ENCODE measurements at places on chromosomes 7 and 10.

GRCh38 chr10:87064651-87065050 lies 30.0 kb downstream of the GLUD1 start:
- no peak for ATAC-seq

DNA sequence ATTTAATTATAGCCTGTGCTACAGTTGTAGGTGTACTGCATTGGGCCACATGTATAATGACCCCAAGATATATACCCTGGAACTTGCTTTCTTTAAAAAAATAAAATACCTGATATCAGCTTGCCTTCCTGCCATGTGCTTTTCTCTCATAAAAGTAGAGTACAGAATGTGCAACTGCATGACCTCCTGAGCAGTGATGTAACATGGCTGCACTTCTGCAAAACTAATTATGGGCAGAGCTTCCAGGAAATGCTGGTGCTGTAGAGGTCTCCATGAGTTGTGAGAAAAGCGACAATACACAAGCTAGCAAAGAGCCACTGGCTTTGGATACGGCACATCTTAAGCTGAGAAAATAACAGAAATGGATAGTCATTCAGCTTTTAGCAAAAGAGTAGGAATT lies 6.5 kb upstream of the ERLIN1 start:
- ATAC-seq, result no peak

DNA sequence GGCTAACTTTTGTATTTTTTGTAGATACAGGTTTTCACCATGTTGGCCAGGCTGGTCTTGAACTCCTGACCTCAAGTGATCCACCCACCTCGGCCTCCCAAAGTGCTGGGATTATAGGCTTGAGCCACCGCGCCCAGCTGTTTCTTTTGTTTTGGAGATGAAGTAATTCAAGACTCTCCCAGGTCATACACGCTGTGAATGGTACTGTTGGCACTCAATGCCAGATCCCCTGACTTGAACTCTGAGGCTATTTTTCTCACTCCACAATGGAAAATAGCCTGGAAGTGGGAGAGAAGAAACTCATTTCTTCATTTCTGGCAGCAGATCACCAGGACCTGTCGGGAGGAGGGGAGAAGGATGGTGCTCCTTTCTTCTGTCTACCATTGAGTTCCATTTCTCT lies 32.4 kb downstream of the BLVRA start:
- ATAC-seq, result no peak

- no peak for ATAC-seq
Measured at GRCh38 chr7:132290021-132290420, 286.2 kb downstream of the PLXNA4 start.

GRCh38 chr10:90969947-90970673 lies 49.2 kb upstream of the ANKRD1 start:
- ATAC-seq, result no peak

DNA sequence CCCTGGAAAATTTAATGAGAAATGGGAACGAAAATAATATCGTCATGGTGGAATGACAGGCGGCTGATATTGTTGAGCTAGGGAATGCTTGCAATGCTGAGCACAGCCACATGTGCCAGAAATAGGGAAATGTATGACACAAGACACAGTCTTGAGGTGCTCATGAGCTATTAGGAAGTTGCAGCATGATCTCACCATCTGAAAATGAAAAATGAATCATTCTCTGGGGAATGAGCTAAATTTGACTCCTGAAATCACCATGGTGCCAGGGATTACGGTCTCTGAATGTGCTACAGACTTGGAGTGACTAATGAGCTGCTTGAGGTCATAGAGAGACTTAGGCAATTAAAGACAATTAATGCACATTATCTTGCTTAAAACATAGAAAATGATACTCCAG lies 845.0 kb downstream of the CNTNAP2 start:
- ATAC-seq, result no peak

- ATAC-seq, result no peak
Measured at GRCh38 chr7:68787566-68787965, 810.7 kb upstream of the AUTS2 start.

DNA sequence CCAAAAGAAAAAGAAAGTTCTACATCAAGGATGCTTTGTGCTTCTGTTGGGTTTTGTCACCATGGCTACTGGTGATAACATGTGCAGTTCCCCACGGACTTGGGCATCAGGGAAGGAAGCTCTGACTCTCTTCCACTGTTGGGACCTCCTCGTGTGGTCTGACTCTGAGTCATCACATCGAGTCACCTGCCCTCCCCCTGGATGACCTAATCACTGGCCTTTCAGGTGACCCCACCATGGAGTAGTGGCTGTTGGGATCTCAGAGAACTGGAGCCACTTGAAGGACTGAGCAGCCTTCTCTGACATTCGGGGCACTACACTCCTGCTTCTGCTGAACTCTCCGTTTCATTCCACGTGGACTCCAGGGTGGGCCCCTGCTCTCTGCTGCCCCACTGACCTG lies 60.8 kb upstream of the DOCK1 start:
- no peak for ATAC-seq

DNA sequence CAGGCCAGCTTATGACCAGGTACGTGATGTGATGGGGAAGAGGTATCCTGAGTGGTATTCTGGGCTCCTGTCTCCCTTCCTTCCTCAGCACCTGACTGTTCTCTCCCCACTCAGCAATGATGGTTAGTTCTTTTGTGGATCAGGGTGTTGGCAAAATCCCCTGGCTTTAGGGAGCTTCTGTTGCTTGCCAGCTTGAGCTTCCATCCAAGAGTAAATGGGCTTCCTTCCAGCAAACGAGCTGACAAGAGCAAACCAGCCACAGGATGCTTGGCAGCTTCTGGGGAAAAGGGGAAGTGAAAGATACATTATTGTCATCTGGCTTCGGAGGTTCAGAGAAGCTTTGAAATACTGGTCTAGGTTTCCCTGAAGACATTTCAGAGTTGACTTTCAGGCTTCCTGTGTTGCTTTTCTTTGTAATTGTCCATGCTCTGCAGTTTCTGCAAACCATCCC lies 5.2 kb downstream of the DUSP5 start:
- peak; percentile 10 for ATAC-seq

DNA sequence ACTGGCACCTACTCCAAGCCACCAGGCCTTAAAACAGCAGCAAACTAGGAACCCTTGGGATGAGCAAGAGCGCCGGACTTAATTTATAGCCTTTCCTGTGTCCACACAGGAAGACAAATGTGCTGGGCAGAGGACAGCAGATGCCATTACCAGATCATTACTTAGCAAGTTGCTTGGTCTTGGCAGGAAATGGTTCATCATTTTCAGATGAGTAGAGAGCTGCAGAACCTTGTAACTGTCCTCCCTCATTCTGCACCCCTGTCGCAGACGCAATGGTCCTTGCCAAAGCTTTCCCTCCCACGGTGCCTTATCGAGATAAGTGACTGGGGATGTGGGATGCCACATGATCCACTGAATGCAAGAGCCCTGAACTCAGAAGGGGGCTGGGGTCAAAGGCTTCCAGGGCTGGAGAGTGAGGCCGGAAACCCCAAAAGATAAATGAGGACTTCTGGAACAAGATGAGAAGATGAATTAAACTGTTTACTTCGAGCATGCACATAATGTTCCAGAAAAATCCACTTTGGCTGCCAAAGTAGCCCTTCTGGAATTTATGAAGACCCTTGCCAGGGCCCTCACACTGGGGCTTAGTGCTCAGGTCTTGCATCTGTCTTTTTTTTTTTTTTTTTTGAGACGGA lies 145.6 kb upstream of the ZNF32 start:
- ATAC-seq, result no peak

GRCh38 chr7:88132725-88133124 lies 87.1 kb downstream of the SRI start:
- ATAC-seq, result no peak

GRCh38 chr7:68998136-68998535 lies 600.1 kb upstream of the AUTS2 start:
- ATAC-seq, result no peak

DNA sequence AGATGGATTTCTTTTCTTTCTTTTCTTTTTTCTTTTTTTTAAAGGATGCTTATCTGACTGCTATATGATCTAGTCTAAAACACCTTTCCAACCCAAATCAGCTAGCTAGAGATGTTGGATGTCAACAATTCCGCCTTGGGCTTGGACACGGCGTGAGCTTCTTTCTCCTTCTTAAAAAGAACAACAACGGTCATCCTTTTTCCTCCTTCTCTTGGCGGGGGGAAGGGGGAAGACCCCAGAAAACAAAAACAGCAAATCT lies 1.0 kb downstream of the BEND7 start:
- no peak for ATAC-seq

DNA sequence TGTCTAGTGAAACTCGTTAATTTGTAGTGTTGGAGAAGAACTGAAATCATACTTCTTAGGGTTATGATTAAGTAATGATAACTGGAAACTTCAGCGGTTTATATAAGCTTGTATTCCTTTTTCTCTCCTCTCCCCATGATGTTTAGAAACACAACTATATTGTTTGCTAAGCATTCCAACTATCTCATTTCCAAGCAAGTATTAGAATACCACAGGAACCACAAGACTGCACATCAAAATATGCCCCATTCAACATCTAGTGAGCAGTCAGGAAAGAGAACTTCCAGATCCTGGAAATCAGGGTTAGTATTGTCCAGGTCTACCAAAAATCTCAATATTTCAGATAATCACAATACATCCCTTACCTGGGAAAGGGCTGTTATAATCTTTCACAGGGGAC lies 187.6 kb downstream of the CFTR start:
- no peak for ATAC-seq

DNA sequence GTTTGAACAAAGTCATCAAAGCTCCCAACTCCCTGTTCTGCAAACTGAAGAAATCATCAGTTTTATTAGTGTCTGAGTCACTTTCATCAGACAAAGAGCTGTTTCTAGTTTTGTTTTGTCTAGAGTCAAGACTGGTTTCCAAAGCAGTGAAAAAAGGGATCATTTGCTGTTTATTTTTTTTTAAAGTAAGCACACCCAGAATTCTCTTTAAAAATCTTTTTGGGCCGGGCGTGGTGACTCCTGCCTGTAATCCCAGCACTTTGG lies 972.0 kb upstream of the CELF2 start:
- no peak for ATAC-seq

DNA sequence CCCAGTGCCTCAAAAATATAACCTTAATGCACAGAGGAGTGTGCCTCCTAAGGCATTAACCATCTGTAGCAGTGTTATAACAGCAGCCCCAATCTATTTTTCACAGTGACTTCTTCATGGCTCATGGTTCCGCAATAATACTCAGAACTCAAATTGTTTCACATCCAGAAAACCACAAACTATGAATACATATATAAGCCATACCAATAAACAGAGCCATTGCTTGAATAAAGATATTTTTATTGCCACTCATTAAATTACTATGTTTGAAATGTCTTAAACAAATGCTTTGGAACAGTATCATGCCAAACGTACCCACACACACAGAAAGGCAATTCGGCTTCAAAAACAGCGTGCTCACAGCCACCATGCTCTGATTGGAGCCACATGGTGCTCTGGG lies 629.3 kb upstream of the NRP1 start:
- no peak for ATAC-seq

DNA sequence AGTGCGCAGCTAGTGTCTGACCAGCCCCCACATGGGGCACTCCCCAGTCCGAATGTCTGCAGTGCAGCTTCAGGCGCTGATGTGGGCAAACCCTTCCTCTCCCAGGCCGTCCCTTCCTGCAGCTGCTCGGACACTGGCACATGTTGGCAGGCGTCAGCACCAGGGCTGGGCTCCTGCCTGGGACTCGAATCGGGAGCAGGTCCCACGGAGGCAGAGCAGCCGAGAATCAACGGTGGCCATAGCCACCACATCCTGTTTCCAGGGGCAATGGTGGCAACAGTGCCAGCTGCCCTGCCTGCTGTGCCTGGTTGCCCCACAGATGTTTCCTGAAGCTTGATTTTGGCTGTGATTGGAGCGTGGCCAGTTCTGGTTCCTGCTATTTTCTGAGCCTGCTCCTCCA lies 65.8 kb downstream of the MGMT start:
- ATAC-seq, result no peak

DNA sequence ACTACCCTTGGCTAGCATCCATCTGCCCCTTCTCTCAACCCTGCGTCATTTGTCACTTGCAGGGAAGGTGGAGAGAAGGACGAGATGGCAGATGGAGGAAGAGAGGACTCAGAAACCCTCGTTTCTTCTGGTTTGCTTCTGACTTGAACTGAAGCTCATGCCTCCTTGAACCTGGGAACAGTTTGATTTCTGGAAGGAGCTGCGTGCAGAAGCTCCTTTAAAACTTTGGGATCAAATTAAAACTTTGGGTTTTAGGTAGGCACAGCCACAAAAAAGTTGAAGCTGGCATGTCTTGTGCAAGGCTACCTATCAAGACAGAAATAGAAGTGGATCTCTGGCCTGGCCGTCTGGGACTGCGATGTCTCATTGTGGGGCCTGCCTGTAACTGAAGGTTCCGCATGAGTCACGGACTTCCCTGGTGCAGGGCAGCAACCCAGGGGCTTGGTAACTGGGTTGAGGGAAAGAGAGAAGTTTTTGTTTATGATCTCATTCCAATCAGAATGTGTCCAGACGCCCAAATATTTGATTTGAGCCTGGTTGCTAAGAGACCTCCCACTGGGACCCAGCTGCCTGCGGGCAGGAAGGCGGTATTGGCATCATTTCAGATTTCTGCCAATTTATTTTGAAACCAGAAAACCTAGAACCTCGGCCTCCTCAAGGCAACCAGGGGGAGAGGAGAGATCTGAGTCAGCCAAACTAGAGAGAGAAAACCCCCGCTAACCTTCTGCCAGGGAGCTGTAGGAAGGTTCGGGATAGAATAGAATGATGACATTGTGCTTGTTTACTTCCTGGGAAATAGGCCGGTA lies 15.8 kb upstream of the CAMK1D start:
- peak; percentile 94 for ATAC-seq

GRCh38 chr10:17425584-17426262 lies 28.7 kb downstream of the ST8SIA6 start:
- peak; percentile 66 for ATAC-seq

DNA sequence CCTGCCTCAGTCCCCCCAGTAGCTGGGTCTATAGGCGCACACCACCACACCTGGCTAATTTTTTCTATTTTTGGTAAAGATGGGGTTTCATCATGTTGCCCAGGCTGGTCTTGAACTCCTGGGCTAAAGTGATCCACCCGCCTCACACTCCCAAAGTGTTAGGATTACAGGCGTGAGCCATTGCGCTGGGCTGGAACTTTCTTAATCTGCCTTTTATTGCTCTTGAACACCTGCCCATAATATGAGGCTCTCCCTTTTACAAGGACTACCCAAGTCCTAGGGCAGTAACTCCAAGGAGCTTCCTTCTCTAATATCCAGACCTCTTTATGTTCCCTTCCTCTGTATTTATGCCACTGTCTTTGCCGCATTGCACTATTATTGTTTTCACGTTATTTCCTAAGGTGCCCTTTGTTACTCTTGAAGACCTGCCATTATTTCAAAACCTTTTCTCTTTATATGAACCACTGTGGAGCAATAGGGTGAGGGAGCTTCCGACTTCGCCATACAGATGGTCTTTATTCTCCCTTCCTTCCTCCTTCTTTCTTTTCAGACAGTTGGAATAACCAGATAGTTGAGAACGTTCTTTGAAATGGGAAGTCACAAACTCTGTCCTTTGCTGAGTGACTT lies 36.3 kb upstream of the TCF7L2 start:
- no peak for ATAC-seq

GRCh38 chr7:103299660-103300059 lies 2.4 kb downstream of the PMPCB start:
- no peak for ATAC-seq

Measured in activated T-helper 17 cell treated with anti-CD3 and anti-CD28 coated beads, Interleukin-2, amount 50 U/mL, for 72 hours (primary cell).